ENCODE measurements at places on chromosomes 7 and 10. TPM values are rescaled to one million over a fixed set of nuclear protein-coding genes. Genes with fewer than 3 reads are reported as not detected.

GRCh38 chr10:26557641-26558014, 119.5 kb downstream of the APBB1IP start:
- DNase-seq, result peak; percentile 52

DNA sequence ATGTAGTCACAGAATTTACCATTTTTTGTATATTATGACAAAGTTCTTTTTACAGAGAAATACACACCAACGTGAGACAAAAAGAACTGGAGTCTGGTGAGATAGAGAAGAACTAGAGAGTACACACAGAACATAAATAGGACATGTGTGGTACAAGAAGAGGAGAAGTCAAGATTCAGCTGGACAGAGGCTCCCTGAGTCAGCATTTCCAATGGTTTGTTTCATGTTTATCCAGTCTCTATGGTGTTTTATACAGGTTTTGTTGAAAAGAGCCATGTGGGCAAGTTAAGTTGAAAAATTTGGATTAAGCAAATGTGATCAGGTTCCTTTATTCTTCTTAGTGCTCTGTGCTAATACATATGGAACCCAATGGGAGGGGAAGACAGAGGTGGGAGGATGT, 105.5 kb upstream of the AKR1E2 start:
- DNase-seq, result no peak

DNA sequence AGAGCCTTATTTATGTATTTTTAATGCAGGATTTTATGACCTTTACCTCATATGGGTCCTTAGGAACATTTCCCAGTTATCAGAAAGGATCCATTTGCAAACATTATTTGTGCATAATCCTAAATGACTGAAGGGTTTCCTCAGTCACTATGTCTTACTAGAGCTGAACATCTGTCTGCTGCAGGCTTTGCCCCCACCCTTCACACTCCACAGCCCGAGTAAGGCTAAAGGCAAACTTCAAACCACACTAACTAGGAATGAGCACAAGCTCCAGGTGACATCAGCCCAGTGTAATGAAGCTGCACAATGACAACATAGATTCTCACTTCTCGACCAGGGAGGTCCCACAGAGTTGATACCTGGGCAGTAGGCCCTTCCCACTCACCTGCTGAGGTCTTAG, 491.3 kb upstream of the MKI67 start:
- DNase-seq, result no peak

CUBN gene
- 0.60 TPM for total RNA-seq

- no peak for DNase-seq
Measured at GRCh38 chr10:109592391-109592790, 330.9 kb downstream of the XPNPEP1 start.

- no peak for DNase-seq
Measured at GRCh38 chr7:21773326-21773725, 172.4 kb downstream of the CDCA7L start.

LDB3 gene
- 0.31 TPM for total RNA-seq

TBX20 gene
- total RNA-seq, result 0.96 TPM

KCP gene
- 0.26 TPM for total RNA-seq

DNA sequence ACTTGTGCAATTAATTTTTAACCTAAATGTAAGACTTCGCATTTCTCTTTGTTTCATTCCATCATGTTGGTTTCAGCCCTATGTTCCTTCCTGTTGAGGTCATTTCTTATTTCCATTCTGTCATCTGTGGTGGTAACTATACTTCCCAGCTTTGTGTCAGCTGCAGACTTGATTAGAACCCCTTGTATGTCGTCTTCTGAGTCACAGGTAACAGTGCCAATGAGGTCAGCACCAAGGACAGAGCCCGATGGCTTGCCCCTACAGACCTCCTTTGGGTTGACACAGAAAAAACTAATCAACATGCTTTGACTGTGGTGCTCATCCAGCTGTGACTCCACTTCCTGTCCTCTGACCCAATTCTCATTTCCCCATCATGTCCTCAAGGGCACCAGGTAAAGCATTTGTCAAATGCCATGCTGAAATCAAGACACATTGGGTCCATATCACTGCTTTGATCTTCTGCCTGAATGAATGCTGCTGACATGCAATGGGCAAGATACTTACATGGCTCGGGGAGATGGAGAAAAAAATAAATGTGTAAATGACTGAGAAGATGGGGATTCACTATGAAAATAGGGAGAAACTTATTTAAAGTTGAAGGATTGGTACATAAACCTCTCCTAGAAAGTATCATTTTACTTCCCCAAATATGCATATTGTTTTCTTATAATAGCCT, 25.6 kb upstream of the CRTAC1 start:
- peak; percentile 39 for DNase-seq

DNA sequence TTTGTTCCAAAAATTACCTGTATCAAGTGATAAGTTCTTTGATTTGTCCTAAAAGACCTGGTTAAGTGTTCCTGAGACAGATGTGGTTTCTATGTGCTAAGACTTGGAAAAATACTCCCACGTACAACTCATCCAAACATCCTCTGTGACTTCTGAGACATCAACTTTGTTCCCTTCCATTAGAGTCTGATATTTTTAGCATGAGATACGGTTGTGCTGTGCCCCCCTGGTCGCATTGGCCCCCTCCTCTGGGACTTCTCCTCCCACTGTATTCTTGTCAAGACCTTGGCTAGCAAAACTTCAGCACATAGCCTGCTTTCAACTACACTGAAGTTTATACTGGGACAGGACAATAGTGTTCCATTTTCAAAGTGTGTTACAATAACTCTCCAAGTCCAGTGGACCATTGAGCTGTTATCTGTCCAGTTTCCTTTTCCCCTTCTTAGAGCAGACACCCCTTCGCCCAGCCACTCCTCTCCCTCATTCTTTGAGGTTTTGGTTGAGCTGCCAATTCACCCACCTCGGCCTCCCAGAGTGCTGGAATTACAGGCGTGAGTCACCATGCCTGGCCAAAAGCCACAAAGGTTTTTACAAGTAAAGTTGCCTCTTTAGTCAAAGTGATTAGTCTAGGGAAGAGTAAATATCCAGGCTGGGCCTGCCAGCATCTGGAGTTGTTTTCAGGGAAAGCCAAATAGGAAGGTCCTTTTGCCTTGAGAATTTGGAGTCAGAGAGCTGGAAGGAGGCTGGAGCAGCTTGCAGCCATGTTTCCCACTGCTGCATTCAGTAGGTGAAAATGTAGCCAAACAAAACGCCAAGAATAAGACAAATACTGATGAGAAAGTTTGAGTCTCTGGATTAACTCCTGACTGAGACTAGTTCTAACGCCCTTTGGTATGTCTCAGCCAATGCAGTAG, 17.8 kb upstream of the PDLIM1 start:
- peak; percentile 98 for DNase-seq

DNA sequence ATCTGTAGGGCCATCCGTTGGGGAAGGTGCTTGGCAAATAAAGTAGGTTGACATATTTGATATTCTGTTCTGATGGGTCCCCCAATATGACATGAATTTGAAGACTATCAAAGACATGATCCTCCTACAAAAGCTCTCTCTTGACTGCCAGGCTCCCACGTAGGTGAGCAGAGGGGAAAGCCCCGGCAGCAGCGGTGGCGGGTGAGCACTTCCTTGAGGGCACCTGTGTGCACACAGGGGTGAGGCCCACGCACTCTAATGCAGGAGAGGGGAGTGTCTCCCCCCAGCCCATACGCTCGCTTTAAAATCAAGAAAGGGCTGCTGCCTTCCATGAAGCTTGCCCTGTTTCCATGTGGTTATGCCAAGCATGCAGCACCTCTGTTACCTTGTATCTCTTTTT, 100.4 kb downstream of the TAX1BP1 start:
- no peak for DNase-seq

- DNase-seq, result no peak
Measured at GRCh38 chr10:70911386-70911785, 23.0 kb upstream of the PCBD1 start.

COBL gene
- 1.6 TPM for total RNA-seq

SDHAF3 gene
- total RNA-seq, result 8.4 TPM

DNA sequence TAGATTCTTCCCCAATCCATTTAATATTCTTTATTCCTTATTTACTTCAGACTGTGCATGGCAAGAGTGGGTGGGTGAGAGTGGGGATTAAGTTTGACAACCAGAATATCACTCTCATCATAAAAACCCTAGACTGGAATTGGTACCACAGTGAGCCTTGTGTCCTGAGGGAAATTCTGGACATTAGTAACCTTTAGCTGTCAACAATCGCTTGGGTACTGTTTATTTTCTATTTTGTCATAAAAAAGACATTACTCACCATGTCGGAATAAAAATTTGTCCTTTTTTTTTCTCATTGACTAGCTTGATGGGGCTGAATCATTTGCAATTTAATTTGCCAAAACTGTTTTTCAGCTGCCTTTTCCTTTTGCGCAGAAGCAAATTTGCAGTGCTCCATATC, 176.1 kb upstream of the SEMA3C start:
- DNase-seq, result no peak

ZNF488 gene
- 2.6 TPM for total RNA-seq

- no peak for DNase-seq
Measured at GRCh38 chr10:114694752-114695151, 36.7 kb upstream of the ABLIM1 start.

PLEKHS1 gene
- not detected for total RNA-seq

DGKI gene
- 0.29 TPM for total RNA-seq

DNA sequence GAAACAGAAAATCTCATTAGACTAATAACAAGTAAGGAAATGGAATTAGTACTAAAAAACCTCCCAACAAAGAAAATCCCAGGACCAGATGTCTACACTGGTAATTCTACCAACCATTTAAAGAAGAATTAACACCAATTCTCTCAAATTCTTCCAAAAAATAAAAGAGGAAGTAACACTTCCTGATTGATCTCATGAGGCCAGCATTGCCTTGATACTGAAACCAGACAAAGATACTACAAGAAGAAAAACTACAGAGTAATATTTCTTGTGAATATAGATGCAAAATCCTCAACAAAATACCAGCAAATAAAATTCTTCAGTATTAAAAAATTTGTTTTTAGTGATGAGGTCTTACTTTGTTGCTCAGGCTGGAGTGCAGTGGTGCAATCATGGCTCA, 21.3 kb downstream of the GCK start:
- no peak for DNase-seq

CCDC126 gene
- 14.9 TPM for total RNA-seq

HOXA4 gene
- total RNA-seq, result 2.0 TPM

DNA sequence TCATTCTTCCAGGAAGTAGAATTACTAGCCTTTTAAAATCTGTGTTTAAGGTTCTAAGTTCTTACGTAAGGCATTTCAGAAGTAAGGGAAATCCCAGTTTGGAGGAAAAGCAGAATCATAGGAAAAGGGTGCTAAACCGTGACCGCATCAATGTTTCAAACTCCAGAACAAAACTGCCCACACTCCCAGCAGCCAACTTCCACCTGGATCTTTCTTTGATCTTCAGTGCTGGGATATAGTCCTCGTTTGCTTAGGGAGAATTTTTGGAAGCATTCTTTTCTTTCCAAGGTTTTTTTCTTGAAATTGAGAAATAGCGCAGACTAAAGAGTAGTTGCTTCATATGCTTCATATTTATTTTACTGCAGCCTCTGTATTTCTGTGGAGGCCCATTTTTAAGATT, 8.9 kb downstream of the PROSER2 start:
- DNase-seq, result no peak

GRCh38 chr10:11824376-11824775, 1.2 kb downstream of the PROSER2 start:
- DNase-seq, result no peak

DNA sequence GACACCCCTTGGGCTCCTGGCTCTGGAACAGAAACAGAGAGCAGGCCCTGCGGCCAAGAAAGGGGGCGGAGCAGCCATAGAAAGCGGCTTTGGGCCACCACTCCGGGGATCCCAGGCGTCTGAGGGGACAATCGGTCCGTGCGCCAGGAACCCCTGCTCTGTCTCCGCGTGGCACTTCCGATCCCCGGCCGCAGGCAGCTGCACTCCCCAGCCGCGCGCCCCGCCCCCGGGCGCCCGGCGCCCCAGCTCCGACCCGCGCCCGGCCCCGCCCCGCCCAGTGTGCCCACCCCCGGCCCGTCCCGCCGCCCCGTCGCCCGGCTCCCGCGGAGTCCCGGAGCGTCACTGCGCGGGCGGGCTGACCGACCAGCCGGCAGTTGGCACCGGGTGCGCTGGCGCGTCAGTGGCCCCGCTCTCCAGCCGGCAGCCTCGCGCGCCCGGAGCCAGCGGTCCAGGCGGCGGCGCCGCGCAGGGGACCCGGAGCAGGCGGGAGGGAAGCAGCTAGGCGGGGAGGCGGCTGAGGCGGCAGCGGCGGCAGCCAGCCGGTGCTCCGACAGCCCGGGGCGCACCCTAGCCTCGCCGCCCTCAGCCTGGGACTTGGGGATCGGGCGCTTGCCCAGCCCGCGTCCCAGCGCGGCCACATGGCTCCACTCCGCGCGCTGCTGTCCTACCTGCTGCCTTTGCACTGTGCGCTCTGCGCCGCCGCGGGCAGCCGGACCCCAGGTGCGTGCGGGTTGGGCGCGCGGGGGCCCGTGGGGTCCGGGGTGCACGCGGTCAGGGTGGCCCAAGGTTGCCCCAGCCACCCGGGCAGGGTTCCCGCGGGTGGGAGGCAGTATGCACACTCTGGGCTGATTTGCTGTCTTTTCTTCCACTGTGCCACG, at the start of gene ADAMTS14:
Gene ADAMTS14 (plus strand): TSS at position 342 of the 878 bp plus-strand sequence. CDS start 297 bp downstream, at position 639.
- DNase-seq, result peak; percentile 60

DNA sequence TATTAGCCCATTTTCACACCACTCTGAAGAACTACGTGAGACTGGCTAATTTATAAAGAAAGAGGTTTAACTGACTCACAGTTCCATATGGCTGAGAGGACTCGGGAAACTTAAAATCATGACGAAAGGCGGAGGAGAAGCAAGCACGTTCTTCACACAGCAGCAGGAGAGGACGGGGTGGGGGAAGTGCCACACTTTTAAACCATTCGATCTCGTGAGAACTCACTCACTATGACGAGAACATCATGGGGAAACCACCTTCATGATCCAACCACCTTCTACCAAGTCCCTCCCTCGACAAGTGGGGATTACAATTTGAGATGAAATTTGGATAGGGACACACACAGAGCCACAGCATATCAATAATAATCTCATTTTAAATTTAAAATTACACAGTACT, 80.2 kb downstream of the VWDE start:
- peak; percentile 22 for DNase-seq

SORBS1 gene
- 2.5 TPM for total RNA-seq

GRCh38 chr7:24812305-24812945, 55.2 kb upstream of the GSDME start:
- peak; percentile 51 for DNase-seq

DNA sequence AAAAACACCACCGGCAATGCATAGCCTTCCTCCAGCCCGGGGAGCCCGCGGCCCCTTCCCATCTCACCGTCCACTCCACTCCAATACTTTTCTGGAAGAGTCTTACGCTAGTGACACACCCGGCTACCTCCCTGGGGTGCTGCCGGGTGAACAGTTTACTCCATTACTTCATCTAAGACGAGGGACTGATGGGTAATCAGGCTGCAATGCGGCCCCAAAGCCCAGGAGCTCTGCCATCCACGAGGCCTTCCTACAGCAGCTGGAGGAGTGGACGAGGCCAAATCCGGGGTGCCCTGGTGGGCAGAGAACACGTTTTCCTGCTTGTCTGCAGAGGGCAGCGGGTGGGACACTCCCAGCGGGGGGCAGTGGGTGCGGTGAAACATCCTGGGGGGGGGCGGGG, 356.2 kb upstream of the SHH start:
- DNase-seq, result no peak

MOGAT3 gene
- total RNA-seq, result not detected

GRCh38 chr7:71016401-71016800, 115.5 kb upstream of the GALNT17 start:
- no peak for DNase-seq

Measured in A172 (cell line).